Activated T-helper 1 cell treated with anti-CD3 and anti-CD28 coated beads, Interleukin-12 subunit alpha, Interleukin-12 subunit beta, Interleukin-2, Interleukin-4 antibody, amounts not matched to agents 30 ng/mL and 10 ng/mL and 1 ng/mL, durations not matched to agents 14 hours and 24 hours and 36 hours (primary cell): ENCODE measurements at places on chromosomes 5 and 9.

- H3K4me3 ChIP-seq = no peak overlapping the region
- no peak overlapping the region for H3K27ac ChIP-seq
- no peak for DNase-seq
- H3K4me1 ChIP-seq = no peaks in the 10 kb centered on the region
Observed at GRCh38 chr9:96289392-96289791, 12.6 kb downstream of the HSD17B3 start.

DNA sequence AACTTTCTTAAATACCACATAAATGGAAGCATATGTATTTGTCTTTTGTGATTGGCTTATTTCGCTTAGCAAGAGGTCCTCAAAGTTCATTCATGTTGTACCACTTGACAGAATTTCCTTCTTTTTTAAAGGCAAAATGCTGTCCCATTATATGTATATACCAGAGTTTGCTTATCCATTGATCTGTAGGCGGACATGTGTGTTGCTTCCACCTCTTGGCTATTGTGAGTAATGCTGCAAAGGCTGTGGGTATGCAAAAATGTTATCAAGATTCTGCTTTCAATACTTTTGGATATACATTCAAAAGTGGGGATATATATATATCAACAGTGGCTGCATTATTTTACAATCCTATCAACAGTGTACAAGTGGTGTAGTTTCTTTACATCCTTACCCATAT lies 271.0 kb downstream of the PRR16 start:
- H3K27me3 ChIP-seq = no peaks in the 10 kb centered on the region
- H3K4me1 ChIP-seq = no peaks in the 10 kb centered on the region
- no peak for DNase-seq
- H3K36me3 ChIP-seq = no peaks in the 10 kb centered on the region

- no peak overlapping the region for H3K4me3 ChIP-seq
- no peak overlapping the region for H3K27ac ChIP-seq
- H3K4me1 ChIP-seq = no peaks in the 10 kb centered on the region
- H3K27me3 ChIP-seq = peaks cover 8% of the 10 kb centered on the region
- H3K36me3 ChIP-seq = no peaks in the 10 kb centered on the region
Observed at GRCh38 chr9:32706004-32706724, 70.7 kb upstream of the TAF1L start.

- no peak overlapping the region for H3K27ac ChIP-seq
- H3K36me3 ChIP-seq = no peaks in the 10 kb centered on the region
- H3K27me3 ChIP-seq = no peaks in the 10 kb centered on the region
- no peak overlapping the region for H3K4me3 ChIP-seq
- no peaks in the 10 kb centered on the region for H3K4me1 ChIP-seq
- DNase-seq = no peak
Observed at GRCh38 chr5:7331131-7331530, 64.8 kb upstream of the ADCY2 start.

DNA sequence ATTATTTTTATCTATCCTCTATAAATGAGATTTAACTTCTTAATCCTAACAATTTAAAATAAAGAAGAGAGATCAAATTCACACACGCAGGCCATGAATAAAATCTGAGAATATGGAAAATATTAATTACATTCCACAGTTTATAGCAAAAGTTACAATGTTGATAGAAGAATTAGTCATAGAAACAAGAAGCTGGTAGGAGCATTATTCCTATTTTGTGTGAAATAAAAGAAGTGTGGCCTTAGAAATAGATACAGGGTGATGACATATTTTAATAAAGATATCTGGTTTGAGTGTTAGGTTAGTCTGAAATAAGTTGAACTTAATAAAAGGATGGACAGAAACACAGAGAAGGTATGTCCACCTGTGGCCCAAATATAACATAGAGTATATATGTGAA lies 790.4 kb upstream of the NUDT12 start:
- H3K4me3 ChIP-seq = no peak overlapping the region
- H3K36me3 ChIP-seq = no peaks in the 10 kb centered on the region
- no peak for DNase-seq
- H3K4me1 ChIP-seq = no peaks in the 10 kb centered on the region
- no peaks in the 10 kb centered on the region for H3K27me3 ChIP-seq

DNA sequence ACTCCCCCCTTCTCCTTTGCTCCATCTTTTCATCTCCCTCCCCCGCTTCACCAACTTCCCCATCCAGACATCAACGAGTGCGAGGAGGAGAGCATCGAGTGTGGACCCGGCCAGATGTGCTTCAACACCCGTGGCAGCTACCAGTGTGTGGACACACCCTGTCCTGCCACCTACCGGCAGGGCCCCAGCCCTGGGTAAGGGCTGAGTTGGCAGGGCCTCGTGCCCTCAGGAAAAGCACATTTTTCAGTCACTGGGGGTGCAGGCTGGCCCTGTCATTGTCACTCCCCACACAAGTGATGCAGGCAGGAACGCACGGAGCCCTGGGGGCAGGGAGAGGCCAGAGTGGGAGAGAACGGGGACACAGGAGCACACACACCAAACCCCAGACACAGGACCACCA lies 12.4 kb upstream of the ASS1 start:
- H3K27me3 ChIP-seq = peaks cover 21% of the 10 kb centered on the region
- no peak for DNase-seq
- H3K27ac ChIP-seq = no peak overlapping the region
- H3K4me3 ChIP-seq = no peak overlapping the region
- no peaks in the 10 kb centered on the region for H3K36me3 ChIP-seq

DNA sequence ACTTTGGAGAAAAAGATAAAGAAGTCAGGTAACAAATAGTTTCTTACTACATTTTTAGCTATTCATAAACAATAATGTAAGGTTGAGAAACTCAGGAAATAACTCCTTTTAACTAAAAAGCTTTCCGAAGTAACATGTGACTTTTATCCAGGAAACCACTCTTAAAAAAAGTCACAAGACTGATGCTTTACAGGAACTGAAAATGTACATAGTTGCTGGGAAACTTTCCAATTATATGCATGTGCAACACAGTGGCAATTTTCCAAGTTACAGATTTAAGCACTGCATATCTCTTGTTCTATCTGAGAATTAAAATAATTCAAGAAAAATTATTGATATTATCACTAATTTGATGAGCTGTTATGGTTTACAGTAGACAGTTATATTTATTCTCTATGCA lies 105.2 kb downstream of the CDH10 start:
- H3K4me3 ChIP-seq = no peak overlapping the region
- no peaks in the 10 kb centered on the region for H3K27me3 ChIP-seq
- no peak overlapping the region for H3K27ac ChIP-seq
- no peaks in the 10 kb centered on the region for H3K4me1 ChIP-seq
- DNase-seq = no peak
- H3K36me3 ChIP-seq = no peaks in the 10 kb centered on the region

- no peaks in the 10 kb centered on the region for H3K27me3 ChIP-seq
- H3K36me3 ChIP-seq = peaks cover 41% of the 10 kb centered on the region
- peaks cover 22% of the 10 kb centered on the region for H3K4me1 ChIP-seq
- DNase-seq = no peak
- H3K4me3 ChIP-seq = no peak overlapping the region
Observed at GRCh38 chr9:131593091-131593820, 47.9 kb downstream of the PRRT1B start.

GRCh38 chr9:81915801-81916505 lies 12.3 kb upstream of the SPATA31D4 start:
- H3K4me3 ChIP-seq = no peak overlapping the region
- no peak overlapping the region for H3K27ac ChIP-seq
- no peaks in the 10 kb centered on the region for H3K36me3 ChIP-seq
- DNase-seq = no peak

- H3K4me3 ChIP-seq = no peak overlapping the region
- peaks cover 3% of the 10 kb centered on the region for H3K27me3 ChIP-seq
- H3K4me1 ChIP-seq = no peaks in the 10 kb centered on the region
- H3K27ac ChIP-seq = no peak overlapping the region
- DNase-seq = no peak
- no peaks in the 10 kb centered on the region for H3K36me3 ChIP-seq
Observed at GRCh38 chr5:172730981-172731679, 39.9 kb downstream of the DUSP1 start.

GRCh38 chr5:115510145-115510645 lies 34.4 kb downstream of the FEM1C start:
- no peak overlapping the region for H3K27ac ChIP-seq
- H3K4me1 ChIP-seq = no peaks in the 10 kb centered on the region
- peaks cover 4% of the 10 kb centered on the region for H3K36me3 ChIP-seq
- peaks cover 6% of the 10 kb centered on the region for H3K27me3 ChIP-seq

GRCh38 chr5:36630201-36631145 lies 24.1 kb downstream of the SLC1A3 start:
- peaks cover 7% of the 10 kb centered on the region for H3K27me3 ChIP-seq
- H3K36me3 ChIP-seq = no peaks in the 10 kb centered on the region
- no peak overlapping the region for H3K4me3 ChIP-seq
- H3K27ac ChIP-seq = no peak overlapping the region
- no peak for DNase-seq

DNA sequence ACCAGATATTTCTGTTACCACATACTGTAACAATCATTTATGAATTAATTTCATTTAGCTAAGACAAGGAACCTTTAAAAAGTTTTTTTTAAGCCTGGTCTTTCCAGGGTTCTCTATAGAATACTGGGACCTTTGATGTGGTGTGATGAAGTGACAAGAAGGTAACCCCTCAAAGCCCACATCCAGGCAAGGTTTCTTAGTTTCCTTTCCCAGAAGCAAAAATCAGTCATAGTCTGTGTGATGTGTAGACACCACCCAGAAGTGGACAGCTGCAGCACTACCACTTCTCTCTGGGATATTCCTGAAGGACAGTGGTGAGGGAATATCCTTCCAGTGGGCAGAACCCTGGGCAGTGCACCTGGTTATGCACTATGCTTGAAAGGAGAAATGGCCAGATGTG lies 115.6 kb downstream of the TTC39B start:
- H3K4me3 ChIP-seq = peak overlapping the region; percentile 45
- peaks cover 24% of the 10 kb centered on the region for H3K4me1 ChIP-seq
- no peak for DNase-seq
- H3K36me3 ChIP-seq = peaks cover 58% of the 10 kb centered on the region
- H3K27me3 ChIP-seq = no peaks in the 10 kb centered on the region
- peak overlapping the region; percentile 49 for H3K27ac ChIP-seq

GRCh38 chr5:28707706-28708105 lies 1669.3 kb upstream of the CDH9 start:
- H3K4me1 ChIP-seq = no peaks in the 10 kb centered on the region
- DNase-seq = no peak
- no peaks in the 10 kb centered on the region for H3K27me3 ChIP-seq
- no peak overlapping the region for H3K4me3 ChIP-seq
- no peaks in the 10 kb centered on the region for H3K36me3 ChIP-seq

DNA sequence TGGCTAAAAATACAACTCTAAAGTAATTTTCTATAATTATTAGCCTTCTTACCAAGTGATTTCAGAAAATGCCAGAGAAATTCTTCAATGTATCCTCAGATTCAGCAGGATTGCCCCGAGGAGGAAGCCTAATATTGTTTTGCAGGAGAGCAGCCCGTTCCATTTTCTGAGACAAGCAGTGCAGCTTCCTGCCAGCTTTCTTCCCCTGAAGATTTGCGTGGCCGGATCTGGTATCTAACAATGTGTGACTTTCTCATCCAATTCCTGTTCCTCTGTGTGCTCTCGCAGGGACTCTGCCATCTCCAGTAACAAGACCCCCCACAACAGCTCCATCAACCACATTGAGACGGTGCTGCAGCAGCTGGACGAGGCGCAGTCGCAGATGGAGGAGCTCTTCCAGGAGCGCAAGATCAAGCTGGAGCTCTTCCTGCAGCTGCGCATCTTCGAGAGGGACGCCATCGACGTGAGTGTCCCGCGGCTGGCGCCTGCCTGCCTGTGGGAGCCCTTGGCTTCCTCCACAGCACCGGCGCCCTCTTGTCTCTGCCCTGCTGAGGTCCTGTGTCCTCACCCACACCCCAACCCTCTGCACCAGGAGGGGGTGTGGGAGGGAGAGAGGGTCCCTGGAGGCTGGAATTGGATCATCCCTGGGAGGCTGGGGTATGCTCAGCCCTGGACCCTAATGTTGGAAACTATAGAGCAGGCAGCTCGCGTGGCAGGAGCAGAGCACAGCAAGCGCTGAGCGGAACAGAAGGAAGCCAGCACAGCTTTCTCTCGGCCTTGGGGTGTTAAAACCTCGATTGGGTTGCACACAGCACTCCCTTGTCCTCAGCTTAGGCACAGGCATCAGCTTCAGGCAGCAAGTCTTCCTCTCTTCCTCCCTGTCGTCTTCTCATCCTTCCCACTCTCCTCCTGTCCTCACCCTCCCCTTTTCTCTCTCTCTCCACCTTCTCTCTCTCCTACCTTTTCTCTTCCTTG lies 216.2 kb downstream of the TRIO start:
- peaks cover 8% of the 10 kb centered on the region for H3K4me1 ChIP-seq
- no peak for DNase-seq
- no peaks in the 10 kb centered on the region for H3K36me3 ChIP-seq
- H3K27ac ChIP-seq = no peak overlapping the region

DNA sequence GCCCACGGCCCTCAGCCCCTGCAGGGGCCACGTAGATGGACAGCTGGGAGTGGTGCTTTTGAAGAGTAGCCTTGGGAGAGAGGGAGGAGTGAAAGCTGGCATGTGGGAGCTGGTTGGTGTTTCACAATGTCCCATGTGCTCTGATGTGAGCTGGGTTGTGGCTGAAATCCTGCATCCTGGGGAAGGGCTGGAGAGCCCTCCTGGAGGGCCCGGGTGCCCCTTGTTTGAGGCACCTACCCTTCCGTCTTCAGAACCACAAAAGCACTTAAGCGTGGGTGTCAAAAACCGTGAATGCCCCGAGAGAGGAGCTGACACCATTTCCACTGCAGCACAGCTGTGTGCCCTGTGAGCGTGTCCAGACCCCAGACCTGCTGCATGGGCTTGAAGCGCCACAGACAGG lies 199.1 kb upstream of the ZNF618 start:
- H3K4me3 ChIP-seq = no peak overlapping the region
- no peak overlapping the region for H3K27ac ChIP-seq
- H3K36me3 ChIP-seq = no peaks in the 10 kb centered on the region
- H3K4me1 ChIP-seq = no peaks in the 10 kb centered on the region

GRCh38 chr5:75381456-75381855 lies 44.4 kb downstream of the HMGCR start:
- H3K36me3 ChIP-seq = peaks cover 16% of the 10 kb centered on the region
- DNase-seq = no peak
- no peaks in the 10 kb centered on the region for H3K27me3 ChIP-seq

DNA sequence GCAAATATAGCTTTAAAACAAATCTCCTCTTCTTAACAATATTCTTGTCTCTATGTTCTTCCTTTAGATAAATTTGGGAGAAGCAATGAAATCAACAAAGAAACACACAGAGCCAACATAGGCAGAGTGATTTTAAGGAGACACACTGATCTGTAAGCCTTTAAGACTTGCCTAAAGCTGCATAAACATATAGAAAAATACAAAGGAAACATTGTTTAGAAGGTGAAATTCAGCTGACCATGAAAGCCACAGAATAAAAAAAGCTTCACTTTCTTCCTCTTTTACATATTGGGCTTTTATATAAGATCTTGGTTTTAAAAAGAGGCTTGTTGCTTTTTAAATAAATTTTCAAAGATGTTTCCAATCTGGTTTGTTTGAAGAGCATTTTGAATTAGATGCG lies 1277.5 kb downstream of the EFNA5 start:
- H3K27ac ChIP-seq = no peak overlapping the region
- no peaks in the 10 kb centered on the region for H3K36me3 ChIP-seq
- DNase-seq = no peak
